ENCODE measurements at places on chromosomes 7 and 10. TPM values are rescaled to one million over a fixed set of nuclear protein-coding genes. Genes with fewer than 3 reads are reported as not detected.

ZNF783 gene
- total RNA-seq, result 2.6 TPM

HOXA7 gene
- not detected for total RNA-seq

KMT2C gene
- total RNA-seq, result 50.7 TPM

GRCh38 chr10:85612833-85613232 is 753.8 kb downstream of the GRID1 start:
- DNase-seq, result no peak

UPF2 gene
- 19.5 TPM for total RNA-seq

DNA sequence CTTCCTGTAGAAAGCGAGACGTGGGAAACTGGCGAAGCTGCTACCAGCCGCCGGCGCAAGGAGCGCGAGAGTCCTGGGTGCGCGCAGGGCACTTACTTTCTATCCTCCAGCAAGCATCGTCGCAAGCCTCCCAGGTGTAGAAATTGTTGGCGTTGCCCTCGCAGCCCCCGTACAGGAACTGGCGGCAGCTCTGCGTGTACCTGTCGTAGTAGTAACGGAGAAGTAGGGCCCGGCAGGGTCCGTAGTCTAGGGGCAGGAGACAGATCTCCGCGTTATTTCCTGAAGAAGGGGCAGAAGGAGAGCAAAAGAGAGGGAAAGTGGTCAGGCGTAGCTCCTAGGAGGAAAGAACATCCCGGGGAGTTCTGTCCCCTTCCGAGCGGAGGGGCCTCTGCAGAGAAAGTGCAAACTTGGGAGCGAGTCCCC is 501 bp downstream of the TFPI2 start:
- no peak for DNase-seq

MACC1 gene
- 0.79 TPM for total RNA-seq

DNA sequence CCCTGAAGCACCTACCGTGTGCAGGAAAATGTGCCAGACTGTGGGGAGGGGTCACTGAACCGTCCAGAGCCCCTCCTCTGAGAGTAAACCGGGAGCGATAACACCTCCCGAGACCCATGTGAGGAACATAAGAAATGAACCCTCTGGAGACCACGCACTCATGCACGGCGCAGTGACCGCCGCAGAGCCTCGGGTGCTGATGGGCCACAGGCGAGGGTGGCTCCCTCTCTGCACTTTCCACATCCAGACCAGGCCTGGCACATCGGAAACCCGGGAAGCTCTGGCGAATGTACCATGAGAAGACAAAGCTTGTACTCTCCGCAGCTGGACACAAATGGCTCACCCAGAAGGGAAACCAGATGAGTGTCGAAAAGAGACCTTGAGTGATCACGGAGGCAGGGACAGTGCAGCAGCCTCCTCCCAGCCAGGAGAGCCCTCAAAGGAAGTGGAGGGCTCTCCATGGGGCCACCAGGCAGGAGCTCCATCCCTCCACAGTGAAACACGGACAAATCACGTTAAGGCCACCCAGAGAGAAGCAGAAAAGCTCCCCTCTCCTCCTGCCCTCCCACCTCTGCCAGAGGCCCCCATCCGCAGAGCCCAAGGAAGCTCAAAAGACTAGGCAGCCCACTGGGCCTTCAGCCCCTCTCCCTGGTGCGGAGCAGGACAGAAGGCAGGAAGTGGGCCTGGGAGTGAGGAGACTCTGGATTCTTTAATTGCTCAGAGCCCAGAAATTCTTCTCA is 178.1 kb upstream of the PPP2R2D start:
- no peak for DNase-seq

DNA sequence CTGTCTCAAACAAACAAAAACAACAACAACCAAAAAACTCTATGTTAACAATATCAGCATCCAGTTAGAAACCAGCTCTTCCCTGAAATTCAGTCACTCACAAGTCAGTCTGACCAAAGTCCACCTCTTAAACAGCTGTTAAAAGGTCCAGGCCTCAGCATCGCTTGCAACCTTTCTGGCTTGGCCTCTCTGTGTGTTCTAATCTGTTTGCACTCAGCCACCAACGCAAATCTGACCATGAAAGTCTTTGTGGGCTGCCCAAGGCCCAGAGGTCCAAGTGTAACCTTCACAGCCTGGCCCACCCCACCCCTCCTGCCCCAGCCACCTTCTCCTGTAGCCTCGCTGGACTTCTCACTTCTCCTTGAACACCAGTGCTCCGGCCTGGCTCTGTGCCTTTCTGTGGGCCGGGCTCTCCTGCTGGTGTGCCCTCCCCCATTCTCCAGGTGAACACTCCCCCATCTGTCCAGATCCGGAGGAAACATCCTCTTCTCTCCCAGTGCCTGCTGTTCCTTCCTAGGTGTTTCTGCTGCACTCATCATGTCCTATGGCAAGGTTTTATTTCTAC is 72.2 kb upstream of the EFCAB10 start:
- DNase-seq, result no peak

DNAH11 gene
- total RNA-seq, result 0.20 TPM

VTI1A gene
- 24.0 TPM for total RNA-seq

FASTK gene
- 85.3 TPM for total RNA-seq

DNA sequence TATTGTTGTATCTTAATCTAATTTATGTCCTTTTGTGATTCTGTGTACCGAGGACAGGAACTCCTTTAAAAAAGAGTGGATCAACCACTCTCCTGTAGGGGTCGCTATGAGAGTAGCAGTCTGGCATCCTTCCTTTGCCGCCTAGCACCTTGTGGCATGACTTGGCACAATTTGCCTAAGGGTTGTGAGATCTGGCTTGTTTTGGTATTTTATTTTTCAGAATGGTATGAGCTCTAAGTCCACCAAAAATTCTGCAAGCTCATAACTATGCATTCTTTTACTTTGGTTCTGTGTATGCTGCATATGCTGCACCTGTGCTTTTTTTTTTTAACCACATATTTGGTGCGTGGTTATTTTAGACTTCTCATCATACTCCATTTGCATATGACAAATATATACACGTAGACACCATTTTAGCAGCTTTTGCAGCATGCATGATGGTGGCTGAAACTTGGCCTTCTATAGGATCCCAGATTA is 112.8 kb downstream of the CDK14 start:
- no peak for DNase-seq

DNA sequence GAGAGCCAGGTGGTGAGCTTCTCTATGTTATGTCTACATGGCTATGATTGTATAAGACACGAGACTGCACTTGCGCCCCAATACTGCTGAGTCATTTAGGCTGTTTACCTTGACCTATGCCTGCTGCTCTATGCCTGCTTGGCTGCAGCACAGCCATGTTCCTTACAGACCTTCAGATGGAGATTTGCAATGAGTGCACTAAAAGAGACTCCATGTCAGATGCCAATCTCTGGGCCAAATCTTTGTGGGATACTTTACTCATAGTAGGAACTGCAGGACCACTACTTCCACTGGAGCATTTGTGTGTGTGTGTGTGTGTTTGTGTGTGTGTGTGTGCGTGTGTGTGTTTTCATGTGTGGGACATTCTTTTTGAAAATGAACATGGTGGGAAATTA is 50.0 kb upstream of the KMT2E start:
- no peak for DNase-seq

- DNase-seq, result no peak
Observed at GRCh38 chr7:96300502-96300901, 21.4 kb downstream of the SLC25A13 start.

DNA sequence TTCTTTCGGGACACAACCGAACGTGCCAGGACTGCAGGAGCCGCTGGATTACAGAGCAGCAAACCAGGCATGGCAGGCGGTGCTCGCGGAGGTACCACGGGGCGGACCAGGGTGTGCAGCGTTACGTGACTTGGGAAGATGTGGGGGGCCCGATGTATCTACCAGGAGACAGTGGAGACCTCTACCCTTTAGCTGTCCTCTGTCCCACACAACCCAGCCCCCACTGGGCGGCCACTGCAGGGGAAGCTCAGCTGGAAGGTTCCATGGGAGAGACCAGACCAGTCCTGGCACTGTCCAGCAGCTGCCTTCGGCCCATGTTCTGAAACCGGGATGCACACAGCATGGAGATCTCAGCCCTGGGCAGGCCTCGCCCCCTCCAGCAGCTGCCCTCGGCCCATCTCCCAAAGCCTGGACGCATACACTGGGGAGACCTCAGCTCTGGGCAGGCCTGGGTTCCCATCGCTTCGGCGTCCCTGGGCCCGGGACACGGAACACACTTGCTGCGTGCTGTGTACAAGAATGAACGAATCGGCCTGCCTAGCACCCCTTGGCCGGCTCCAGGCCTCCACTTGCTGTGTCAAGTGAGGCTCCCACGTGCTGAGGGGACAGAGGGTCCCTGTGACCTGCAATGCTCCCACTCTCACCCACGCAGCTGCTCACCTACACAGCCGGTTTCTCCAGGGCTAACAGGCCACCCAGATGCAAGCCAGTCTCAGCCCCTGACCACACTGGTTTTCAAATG is 177.4 kb downstream of the ELFN1 start:
- peak; percentile 5 for DNase-seq

- no peak for DNase-seq
Observed at GRCh38 chr7:17422966-17423365, 124.5 kb downstream of the AHR start.

NUTM2A gene
- total RNA-seq, result 1.7 TPM

ABCC2 gene
- total RNA-seq, result 0.12 TPM

IGFBP1 gene
- total RNA-seq, result not detected

- DNase-seq, result no peak
Observed at GRCh38 chr10:95289003-95289920, 1.5 kb downstream of the PDLIM1 start.

- DNase-seq, result no peak
Observed at GRCh38 chr7:37269711-37270508, 178.8 kb downstream of the ELMO1 start.

- DNase-seq, result peak; percentile 69
Observed at GRCh38 chr7:27950123-27950522, 210.2 kb downstream of the TAX1BP1 start.

LRRN3 gene
- 9.0 TPM for total RNA-seq

JAZF1 gene
- total RNA-seq, result 22.3 TPM

DNA sequence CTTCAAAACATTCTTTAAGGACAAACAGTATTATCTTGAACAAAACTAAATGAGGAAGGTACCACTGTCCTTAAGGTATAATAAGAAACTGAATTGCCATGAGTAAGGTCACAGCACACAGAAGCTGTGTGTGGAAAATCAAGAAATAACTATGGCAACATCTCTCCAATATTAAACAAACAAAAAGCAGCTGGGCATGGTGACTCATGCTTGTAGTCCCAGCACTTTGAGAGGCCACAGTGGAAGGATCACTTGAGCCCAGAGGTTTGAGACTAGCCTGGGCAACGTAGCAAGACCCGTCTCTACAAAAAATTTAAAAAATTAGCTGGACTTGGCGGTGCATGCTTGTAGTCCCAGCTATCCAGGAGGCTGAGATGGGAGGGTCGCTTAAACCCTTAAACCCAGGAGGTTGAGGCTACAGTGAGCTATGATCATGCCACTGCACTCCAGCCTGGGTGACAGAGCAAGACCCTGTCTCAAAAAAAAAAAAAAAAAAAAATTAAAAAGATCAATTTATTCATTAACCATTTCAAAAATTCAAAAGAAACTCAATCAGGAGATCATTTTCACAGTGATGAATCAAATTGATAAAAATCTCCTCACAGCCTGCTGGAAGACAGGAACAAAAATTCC is 195.4 kb downstream of the SKIDA1 start:
- no peak for DNase-seq

DNA sequence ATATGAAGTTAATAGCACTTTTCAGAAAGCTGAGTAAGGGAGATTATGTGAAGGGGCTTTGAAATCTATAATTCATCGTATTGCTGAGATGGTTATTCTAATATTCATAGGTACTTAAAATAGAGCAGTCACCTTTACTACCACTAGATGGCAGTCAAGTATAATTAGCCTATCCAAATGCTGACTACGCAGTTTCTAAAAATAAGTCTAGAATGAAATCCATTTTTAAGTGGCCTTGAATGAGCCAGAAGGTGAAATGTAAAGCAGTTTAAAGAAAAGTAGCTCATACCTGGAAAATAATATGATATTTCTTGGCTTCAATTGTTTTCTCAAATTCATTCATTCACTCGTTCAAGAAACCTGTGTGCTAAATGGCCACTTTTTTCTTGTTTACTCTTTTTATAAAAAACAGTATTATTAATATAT is 1277.1 kb downstream of the GATA3 start:
- DNase-seq, result no peak

DNA sequence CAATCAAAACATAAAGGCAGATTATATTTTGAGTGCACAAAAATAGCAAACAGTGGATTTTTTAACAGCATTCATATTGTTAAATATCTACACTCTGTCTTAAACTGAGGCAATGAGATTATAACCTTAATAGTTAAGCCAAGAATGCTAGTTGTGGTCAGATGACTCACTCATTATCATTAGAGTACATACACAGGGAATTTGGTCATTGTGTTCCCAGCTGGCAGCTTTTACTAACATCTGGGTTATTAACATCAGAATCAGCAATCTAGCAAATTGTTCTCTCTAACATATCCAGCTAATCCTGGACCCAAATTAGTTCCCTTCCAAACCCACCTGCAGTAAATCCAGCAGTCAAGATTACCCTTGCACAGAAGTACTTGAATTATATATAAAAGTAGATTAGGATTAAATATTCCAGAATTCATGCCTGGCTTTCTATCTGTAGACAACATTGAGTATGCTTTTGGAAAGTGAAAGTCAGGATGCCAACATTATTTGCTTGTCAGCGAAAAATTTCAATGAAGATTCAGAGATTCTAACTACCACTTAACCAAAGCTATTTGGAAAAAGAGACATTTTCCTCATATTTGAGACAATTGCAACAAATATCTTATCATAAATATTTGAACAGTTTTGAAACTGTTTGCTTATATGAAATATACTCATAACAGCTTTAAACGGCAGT is 1035.6 kb upstream of the PHF14 start:
- no peak for DNase-seq

AKR1B15 gene
- total RNA-seq, result not detected

SFTPA1 gene
- not detected for total RNA-seq

DNA sequence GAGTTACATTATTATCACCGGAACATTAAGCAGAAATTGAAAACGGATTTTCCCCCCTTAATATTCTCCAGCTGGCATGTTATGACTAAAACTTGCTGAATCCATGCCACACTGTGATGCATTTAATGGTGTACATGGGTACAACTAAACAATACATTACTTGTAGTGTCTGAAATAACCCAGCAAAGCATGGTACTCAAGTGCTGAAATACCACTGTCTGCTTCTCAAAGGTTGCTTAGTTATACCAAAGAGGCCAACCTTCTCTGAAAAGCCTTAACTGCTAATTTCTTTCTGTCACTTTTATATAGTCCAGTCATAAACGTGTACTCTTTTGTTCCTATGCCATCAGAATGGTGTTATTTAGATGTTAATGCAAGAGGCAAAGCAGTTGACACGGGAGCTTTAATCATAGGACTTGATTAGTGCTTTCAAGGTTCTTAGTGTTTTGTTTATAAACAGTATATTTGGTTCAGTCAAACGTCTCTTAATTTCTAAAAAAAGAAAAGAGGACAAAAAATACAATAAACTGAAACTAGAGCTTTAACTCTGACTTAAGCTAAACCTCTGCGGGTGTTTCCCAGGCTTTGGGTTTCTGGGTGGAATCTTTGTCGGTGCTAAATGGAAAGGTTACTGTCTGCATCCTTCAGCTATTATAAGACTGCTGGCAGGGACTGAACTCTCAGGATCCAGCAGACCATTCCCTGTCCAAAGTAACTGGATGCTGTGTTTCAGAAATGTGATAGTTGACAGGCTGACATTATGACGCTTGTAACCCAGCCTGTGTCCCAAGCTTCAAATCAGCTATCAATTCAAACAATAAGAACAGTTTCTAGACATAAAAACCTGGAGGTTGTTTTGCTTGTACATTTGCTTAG is 202.6 kb downstream of the PPP1R3A start:
- DNase-seq, result peak; percentile 42

- no peak for DNase-seq
Observed at GRCh38 chr7:29356631-29357030, 162.1 kb downstream of the CHN2 start.
